Activated T-cell treated with anti-CD3 and anti-CD28 coated beads, Interleukin-2, amount 50 U/mL, for 48 hours (primary cell): ENCODE measurements at places on chromosomes 16 and 17.

DNA sequence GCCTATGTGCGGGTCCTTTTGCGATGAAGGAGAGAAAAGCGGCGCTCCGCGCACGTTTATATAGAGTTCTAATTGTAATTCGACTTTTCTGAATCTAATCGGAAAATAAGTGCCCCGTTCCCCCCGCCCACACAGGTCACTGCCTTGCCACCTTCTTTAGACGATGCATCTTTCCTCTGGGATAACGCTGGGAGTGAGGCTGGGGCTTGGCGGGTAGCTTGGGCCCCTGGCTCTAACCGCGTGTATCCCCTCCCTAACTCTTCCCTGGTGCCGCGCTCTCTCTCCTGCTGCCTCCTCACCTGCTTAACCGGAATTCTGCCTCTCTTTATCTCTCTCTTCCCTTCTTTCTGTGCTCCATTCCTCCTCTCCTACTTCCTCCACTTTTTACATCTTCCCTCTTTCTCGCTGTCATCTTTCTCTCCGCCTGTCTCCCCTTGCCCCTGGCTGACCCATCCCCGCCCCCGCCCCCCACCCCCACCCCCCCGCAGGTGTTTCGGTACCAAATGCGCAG, 2.6 kb downstream of the LHX1 start:
- DNase-seq, result peak; percentile 36

- no peak for DNase-seq
Measured at GRCh38 chr17:28443901-28444638, 29.4 kb upstream of the SLC13A2 start.

DNA sequence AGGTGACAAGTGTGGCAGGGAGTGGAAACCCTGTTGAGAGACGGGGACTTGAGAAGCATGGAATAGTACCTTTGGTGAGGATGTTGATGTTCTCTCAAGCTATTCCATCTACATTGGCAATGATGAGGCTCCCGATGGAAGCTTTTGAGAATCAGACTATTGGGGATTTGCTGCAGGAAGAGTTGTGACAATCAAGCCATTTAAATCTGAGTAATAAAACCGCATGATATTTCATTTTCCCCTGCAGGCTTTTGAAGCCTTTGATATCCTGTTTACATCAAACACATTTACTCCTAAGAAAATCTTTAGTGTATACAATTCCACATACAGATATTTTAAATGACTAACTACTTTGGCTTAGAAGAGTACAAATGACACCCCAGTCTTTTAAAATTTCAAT, 49.0 kb upstream of the CRYM start:
- no peak for DNase-seq

DNA sequence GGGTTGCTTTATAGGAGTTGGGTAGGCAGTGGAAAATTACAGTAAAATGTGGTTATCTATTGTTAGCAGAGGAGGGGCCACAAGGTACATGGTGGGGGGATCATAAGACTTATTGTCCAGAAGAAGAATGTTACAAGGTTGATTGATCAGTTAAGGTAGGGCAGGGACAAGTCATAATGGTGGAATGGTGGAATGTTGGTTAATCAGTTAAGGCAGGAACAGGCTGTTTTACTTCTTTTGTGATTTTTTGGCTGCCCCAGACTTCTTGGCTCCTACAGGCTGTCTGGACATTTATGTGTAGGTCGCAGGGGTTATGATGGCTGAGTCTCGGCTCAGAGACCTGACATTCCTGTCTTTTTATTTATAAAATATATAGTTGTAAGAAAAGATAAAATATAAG, 2277.1 kb downstream of the TP53TG3F start:
- DNase-seq, result no peak

DNA sequence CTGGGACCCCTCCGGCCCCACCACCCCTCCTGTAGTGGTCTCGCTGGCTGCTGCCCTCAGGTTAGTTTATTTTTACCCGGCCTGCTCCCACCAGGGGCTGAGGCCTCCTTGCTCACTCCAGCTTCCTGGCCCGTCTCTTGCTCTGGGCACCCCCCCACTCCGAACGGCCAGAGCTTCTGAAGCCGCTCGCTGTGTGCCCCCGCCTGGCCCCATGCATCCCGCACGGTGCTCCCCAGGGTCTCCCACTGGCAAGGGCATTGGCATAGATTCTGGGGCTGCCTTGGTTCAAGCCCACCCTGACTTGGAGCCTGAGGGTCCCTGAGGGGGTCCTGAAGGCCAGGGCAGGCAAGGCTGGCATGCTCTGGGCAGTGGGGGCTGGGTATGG, 186.4 kb downstream of the SEC14L1 start:
- no peak for DNase-seq

DNA sequence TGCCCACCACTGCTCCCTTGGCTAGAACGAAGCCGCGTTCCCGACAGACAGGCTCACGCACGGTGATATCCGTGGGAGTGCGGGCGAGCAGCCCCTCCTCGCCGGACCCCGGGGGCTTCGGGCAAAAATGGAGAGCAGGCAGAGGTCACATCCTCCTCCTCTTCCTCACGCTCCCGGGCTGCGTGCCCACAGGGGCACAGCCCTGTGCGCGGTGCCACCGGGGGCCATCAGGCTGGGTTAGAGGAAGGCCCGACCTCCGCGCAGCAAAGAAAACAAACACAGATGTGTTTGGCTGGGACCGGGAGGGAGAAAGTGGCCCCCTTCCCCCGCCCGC, 519 bp upstream of the NTN1 start:
- DNase-seq, result no peak

GRCh38 chr17:49525831-49526741, 31.0 kb downstream of the NGFR start:
- DNase-seq, result no peak

DNA sequence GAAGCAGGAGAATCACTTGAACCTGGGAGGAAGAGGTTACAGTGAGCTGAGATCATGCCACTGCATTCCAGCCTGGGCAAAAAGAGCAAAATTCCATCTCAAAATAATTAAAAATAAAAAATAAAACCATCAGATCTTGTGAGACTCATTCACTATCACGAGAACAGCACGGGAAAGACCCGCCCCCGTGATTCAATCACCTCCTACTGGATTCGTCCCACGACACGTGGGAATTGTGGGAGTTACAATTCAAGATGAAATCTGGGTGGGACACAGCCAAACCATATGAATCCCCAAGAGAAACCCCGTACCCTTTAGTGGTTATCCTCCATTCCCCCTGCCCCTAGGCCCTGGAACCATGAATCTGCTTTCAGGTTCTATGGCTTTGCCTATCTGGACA, 15.4 kb upstream of the MGAT5B start:
- no peak for DNase-seq

DNA sequence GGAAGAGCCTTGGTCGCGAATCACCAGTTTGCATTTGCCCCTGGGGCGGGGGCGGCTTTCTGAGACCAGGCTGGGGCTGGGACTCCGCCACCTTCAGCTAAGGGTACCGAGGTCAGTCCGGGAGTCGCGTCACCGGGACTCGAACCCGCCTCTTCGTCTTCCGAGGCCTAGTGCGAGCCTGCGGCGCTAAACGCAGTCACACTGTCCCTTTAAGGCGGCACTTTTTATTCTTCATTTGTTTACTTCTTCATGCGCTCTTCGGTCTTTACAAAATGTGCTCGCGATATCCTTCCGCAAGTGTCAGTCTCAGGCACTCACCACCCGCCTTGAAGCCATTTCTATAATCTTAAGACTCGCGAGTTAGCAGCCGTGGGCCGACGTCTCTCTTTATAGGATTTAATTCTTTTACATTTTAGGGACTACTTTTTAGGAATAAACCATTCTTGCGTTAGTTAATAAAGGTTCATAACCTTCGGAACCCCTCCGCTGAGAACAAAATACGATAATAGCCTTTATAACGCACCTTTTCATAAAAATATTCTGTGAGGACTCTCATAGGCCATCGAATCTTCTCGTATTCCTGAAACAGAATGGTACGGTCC, 593 bp upstream of the HEXIM1 start:
- DNase-seq, result peak; percentile 88

DNA sequence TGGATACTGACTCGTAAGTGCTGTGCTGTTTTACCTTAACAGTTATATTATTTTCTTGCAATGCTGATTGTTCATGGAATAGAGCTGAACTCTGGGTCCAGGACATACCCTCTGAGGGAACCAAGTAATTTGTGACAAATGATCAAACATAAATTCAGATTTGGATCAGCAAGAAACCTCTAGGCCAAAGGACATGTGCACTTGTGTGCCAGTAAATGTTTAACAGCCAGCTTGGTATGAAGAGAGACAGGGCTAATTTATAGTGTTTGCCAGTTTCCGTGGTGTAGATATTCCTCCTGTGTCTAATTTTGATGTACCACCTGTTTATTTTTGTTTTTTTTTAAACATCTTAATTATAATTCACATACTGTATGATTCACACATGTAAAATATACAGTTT, 30.8 kb upstream of the MRC2 start:
- no peak for DNase-seq

GRCh38 chr16:48370229-48370628, 15.0 kb downstream of the SIAH1 start:
- no peak for DNase-seq

GRCh38 chr17:45794840-45795239, 10.7 kb downstream of the CRHR1 start:
- DNase-seq, result no peak

DNA sequence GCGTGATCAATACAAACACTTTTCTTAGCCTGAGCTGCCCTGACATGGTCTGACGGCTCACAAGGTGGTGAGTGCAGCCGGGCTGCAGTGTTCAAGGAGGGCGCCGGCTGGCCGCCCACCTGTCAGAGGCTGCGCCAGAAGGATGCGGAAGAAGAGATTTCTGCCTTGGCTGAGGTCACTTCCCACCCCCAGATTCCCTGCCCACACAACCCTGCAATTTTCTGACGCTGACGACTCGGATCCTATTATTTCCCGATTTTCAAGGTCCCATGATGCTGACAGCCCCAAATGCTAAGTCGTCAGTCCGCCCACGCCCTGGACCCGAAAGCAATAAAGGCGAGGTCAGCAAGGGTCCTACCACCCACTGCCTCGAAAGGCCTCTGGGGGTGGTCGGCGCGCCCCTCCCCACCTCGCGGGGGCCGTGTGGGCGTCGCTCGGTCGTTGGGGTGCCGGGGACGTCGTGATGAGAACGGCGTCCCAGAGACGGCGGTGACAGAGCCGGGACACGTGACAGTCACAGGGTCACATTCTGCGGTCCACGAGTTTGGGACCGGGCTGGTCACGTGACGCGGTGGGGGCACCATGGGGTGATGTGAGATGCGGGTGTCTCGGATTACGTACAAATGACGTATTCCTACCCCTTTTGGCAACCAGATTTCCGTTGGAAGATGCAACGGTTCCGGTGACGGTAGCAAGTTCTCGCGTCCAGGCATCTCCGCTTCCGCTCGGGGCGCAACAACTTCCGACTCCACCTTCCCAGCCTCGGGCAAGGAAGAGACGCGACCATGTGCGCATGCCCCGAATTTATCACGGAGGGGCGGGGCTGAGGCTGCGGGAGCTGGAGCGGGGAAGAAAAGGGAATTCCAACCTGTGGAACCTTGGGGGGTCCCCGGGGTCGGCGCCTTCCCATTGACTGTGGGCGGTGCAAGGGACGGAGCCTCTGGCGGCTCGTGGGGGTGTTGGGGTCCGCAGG, at the start of gene STX4:
TSS of gene STX4 (plus strand) at position 823 of the 973 bp plus-strand sequence. CDS start 248 bp downstream, outside the sequence.
- DNase-seq, result peak; percentile 95

DNA sequence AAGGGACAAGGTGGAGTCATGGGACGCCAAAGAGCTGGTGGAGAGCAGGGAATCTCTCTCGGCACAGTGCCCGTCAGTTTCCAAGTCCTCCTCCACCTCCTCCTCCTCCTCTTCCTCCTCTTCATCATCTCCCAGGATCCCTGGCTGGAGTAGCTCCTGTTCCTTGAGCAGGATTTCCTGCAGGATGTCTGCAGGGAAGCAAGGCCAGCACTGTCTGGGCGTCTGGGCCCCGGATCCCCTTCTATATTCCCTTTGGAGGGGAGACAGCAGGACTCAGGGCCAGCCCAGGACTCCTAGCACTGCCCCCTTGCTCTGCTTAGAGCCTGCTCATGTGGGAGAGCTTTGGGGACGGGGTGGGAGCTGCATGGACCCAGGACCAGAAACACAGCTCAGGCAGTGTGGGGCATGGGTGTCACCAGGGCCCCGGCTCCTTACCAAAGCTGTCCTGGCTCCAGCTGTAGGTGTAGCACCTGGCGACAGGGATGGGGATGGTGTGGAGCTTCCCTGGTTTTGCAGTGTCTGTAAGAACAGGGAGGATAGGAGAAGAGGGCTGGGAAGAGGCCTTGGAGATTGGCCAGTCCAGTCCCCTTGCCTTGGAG, 21.3 kb upstream of the PIK3R6 start:
- no peak for DNase-seq

GRCh38 chr16:82629441-82630027, 2.8 kb downstream of the CDH13 start:
- no peak for DNase-seq

GRCh38 chr17:2940352-2940751, 123.1 kb downstream of the OR1D5 start:
- DNase-seq, result no peak

GRCh38 chr17:47978324-47978723, 7.4 kb downstream of the CDK5RAP3 start:
- DNase-seq, result peak; percentile 67

- DNase-seq, result no peak
Measured at GRCh38 chr17:21379080-21379711, 3.0 kb downstream of the KCNJ12 start.

- DNase-seq, result no peak
Measured at GRCh38 chr16:28532940-28533647, 5.7 kb downstream of the NUPR1 start.

GRCh38 chr17:511001-511698, 158.5 kb upstream of the RPH3AL start:
- DNase-seq, result no peak

DNA sequence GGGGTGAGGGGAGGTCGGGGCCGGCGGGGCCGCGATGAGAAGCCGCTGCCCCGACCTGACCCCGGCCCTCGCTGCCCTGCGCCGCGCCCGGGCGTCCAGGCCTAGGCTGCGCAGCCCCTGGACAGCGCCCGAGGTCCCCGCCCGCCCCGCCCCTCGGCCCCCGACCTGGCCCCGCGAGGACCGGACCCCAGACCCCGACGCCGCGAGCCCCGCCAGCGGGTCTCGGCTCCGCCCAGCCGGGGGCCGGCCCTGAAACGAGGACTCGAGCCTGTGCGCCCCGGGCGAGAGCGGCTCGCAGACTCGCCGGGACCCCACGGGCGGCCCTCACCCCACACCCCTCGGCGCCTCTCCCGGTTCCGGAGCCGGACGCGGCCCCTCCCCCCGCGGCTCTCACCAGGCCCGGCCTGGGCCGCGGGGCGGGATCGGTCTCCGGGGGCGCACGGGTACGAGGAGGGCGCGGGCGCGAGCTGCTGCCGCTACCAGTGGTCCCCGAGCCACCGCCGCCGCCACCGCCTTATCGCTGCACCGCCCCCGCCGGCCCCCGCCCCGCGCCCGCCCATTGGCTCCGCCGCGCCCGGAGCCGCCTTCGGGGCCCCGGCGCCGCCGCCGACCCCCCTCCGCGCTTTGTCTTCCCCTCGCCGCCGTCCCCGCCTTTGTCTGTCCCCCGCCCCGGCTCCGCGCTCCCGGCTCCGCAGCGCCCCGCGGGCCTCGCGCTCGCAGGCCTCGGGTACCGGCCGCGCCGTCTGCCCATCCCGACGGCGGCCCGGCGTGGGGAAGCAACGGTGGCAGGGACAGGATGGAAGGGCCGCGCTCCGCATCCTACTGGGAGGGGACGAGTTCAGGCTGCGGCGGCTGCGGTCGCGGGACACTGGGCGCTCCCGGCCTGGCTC, at the start of gene LIMD2:
TSS of gene LIMD2 (minus strand) at position 488 of the 890 bp plus-strand sequence. CDS start 827 bp downstream, outside the sequence.
- DNase-seq, result peak; percentile 85

GRCh38 chr17:549177-550040, 165.2 kb downstream of the VPS53 start:
- no peak for DNase-seq
